ENCODE measurements at places on chromosomes 7 and 10.

- no peak for DNase-seq
Measured at GRCh38 chr10:126651467-126651866, 19.0 kb downstream of the C10orf90 start.

- no peak for DNase-seq
Measured at GRCh38 chr7:109003742-109004141, 434.1 kb downstream of the DNAJB9 start.

- DNase-seq, result no peak
Measured at GRCh38 chr7:143068446-143068845, 16.3 kb downstream of the OR6V1 start.

DNA sequence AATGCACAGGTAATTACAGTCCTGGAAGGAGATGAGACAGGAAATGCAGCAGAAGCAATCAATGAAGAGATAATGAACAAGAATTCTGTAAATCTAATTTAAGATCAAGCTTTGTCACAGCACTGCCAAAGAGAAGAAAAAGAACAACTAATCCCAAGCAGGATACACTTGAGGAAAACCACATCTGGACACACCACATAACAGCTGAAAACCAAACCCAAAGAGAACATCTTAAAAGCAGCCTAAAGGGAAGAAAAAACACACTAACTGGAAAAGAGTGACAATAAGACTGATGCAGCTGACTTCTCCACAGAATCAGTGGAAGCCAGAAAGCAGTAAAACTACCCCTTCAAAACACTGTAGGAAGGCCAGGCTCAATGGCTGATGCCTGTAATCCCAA, 10.2 kb downstream of the CYTH3 start:
- no peak for DNase-seq

DNA sequence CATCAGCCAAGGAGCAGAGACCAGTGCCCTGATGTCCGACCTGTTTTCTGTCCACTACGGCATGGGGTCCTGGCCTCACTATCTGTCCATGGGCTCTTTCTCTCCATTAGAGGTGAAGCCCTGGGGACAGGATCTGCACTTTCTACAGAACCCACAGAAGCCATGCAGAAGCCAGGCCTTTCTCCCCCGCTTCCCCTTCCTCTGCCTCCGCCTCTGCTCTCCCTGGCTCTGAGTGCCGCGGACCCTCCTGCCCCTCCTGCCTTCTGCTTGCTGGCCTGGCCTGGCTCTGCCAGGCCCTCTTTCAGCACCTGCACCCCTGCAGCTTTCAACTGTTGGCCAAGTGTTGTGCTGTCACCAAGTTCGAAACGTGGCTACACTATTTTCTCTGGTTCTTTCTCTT, 439.8 kb upstream of the ZMIZ1 start:
- no peak for DNase-seq

GRCh38 chr10:63767138-63767801, 246.1 kb downstream of the REEP3 start:
- no peak for DNase-seq
